Activated T-cell treated with anti-CD3 and anti-CD28 coated beads for 24 hours (primary cell): ENCODE measurements at places on chromosomes 11 and 22.

DNA sequence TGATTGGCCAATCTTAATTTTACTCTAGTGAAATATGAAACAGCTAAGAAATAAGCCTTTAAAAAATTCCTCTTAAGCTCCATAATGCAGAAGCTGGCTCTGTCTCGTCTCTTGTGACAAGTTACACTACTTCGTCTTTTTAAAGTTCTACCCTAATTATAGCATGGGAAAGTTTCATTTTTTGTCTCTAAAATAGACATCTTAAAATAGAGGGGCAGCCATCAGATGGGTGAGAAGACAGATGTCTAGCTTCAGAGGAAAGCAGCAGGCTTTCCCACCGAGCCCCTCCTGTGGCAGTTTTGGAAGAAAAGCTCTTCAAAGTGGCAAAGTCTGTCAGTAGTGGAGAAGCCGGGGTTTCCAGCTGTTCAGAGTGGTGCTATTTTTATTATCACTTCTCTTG, 39.5 kb downstream of the XRRA1 start:
- no peak for DNase-seq

- DNase-seq, result no peak
Measured at GRCh38 chr22:26777156-26777801, 119.9 kb downstream of the MIAT start.

GRCh38 chr22:45290410-45290936, 5.7 kb downstream of the UPK3A start:
- DNase-seq, result no peak

DNA sequence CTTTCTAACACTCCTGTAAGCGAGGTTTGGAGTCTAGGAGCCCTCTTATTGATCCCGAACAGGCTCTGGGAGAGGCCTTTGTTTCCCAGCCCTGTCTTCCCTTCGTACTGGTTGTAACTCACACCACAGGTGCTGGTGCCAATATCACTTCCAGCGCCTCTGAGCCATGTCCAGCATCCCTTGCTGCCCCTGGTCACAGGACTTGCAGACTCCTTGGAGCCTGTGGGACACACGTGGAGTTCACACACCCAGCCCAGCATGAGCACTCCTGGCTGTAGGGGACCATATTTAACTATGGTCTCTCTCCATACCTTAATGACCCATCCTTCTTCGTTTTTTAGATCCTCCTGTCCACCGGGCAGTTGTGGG, 2.2 kb downstream of the ZBTB16 start:
- no peak for DNase-seq

GRCh38 chr11:623349-623869, 1.3 kb downstream of the CDHR5 start:
- DNase-seq, result no peak

GRCh38 chr11:22512457-22512856, 113.2 kb downstream of the FANCF start:
- DNase-seq, result no peak

DNA sequence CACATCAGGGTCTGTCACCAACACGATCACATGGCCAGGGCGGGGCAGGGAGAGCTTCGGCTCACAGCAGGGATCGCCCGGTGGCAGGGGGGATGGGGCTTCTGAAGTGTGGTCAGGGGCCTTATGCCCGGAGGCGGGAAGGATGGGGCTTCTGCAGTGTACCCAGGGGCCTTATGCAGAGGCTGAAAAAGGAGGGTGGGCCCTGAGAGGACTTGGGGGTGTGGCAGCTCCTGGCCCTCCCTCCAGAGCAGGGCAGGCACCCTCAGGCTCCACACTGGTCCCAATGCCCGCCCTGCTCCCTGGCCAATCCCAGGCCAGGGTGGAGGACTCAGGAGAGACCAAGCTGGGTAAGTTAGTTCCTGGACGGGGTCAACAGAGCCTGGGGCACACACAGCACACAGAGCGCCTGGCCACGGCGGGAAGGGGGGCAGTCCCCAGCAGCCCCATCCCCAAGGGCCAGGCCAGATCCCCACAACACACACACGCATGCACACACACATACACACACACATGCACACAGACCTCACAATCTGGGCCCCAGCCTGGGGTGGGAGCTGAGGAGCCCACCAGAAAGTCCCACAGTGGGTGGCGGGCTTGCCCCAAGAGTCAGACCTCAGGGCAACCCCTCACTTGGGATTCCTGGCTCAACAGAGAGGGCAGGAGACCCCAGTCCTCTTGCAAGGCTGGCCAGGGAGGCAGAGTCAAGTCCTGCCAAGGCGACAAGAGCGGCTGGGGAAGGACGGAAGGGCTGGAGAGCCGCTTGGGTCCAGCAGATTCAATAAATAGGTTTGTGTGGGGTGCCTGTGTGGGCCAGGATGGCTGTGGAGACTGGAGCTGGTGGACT, 1.1 kb upstream of the CEND1 start:
- no peak for DNase-seq

- no peak for DNase-seq
Measured at GRCh38 chr11:62182147-62182891, 7.7 kb upstream of the SCGB1D1 start.
